Stimulated activated CD8-positive, alpha-beta memory T cell treated with anti-CD3 and anti-CD28 coated beads, Interleukin-4, amount 100 ng/mL, for 1 hour (primary cell): ENCODE measurements at places on chromosomes 1 and 21.

DNA sequence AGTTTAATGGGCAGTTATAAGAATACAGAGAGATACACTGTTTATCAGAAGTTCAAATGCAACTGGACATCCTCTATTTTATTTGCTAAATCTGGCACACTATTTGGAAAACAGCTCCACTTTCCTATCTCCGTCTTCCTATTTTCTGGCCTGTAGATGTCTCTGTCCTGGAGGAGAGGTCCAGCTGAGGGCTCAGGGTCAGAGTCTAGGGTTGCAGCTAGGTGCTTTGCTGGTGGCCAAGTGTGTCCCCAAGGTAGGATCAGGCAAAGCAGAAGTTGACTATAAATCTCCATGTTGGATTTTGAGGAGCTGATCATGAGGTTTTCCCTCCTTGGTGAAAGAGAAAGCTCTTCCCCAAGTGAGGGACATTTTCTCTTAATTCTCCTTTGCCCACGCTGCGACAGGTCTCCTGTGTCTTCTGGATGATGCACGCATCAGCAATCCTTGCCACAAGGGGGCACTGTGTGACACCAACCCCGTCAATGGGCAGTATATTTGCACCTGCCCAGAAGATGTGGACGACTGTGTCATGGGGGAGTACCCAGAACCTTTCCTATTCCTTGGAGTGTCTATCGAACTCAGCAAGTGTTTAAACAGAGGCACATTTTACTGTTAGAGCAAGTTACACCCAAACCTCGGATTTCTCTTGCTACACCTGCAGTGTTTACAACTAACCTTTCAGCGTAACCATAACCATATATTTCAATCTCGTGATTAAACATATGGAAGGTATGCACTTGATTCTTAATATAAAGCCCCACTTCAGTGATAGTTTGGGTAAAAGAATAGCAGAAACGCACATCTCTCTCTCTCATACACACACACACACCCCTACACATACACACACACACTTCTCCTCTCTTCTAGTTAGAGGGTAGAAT is 10.2 kb downstream of the ADAM30 start:
- DNase-seq: peak; percentile 10

- DNase-seq: no peak
These were observed 11.0 kb upstream of the RGS18 start for GRCh38 chr1:192147221-192147620.

DNA sequence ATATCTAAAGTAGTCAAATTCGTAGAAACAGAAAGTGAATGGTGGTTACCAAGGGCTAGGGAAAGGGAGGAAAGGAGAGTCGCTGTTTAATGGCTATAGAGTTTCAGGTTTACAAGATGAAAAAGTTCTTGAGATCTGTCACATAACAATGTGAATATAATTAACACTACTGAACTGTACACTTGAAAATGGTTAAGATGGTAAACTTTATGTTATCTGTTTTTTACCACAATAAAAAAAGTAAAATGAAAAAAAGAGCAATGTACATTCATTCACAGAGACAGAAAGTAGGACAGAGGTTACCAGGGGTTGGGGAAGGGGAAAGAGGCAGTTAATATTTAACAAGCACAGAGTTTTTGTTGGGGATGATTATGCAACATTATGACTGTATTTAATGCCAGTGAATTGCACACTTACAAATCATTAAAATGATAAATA is 53.3 kb upstream of the SEC16B start:
- DNase-seq: no peak

DNA sequence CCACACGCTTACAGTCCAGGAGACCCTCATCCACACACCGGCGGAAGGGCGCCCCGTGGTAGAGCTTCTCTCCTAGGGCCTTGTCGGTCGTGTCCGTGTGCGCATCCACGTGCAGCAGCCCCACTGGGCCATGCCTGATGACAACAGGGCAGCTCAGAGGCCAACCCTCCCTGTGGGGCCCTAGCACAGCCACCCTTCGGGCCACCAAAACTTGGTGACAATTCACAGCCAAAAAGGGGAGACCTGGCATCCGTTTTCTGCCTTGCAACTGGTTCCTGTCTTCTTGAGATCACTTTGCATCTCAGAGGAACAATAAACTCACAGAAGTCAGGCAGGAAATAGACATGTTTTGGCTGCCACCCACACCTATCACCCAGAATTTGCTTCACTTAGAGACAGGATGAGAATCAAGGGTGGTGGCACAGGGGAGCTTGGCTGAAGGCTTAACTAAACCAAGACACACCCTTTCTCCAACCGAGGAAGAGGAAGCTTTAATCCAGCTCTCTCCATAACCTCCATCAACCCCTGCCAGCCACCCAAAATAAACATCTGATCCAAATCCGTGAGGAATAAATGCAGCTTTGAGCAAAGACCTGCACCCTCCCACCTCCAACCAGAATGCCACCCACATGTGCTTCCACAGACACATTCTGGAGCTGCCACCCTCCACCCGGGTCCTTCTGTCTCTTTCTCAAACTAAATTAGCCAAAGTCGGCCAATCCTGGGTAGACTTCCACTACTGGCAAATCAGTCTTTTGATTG is 5.7 kb downstream of the AGMAT start:
- DNase-seq: no peak

- DNase-seq: no peak
These were observed 1.6 kb upstream of the IRF6 start for GRCh38 chr1:209807509-209807908.

GRCh38 chr1:12656575-12656974 is 12.7 kb downstream of the AADACL4 start:
- DNase-seq: no peak
